ENCODE measurements at places on chromosomes 5 and 9. TPM values are rescaled to one million over a fixed set of nuclear protein-coding genes. Genes with fewer than 3 reads are reported as not detected.

Gene TEX48
- total RNA-seq: not detected

Gene OSMR
- 102 TPM for total RNA-seq

Gene NR4A3
- 5.6 TPM for total RNA-seq

Gene PCDHA5
- not detected for total RNA-seq

Gene SLC28A3
- total RNA-seq: under 0.01 TPM

Gene FOXI1
- total RNA-seq: not detected

Gene CDKN2B
- total RNA-seq: 44.9 TPM

Gene DHFR
- 4.4 TPM for total RNA-seq

Gene MCIDAS
- not detected for total RNA-seq

Gene HMGCR
- total RNA-seq: 225 TPM

Gene DNAJC18
- total RNA-seq: 12.6 TPM

Gene WNK2
- under 0.01 TPM for total RNA-seq

Gene PCDHGA1
- total RNA-seq: 1.8 TPM

Gene CDKN2A
- 10.8 TPM for total RNA-seq

Gene FBXO10
- 12.2 TPM for total RNA-seq

Gene INSL4
- total RNA-seq: not detected

Gene ARID3C
- total RNA-seq: under 0.01 TPM

Gene SHOC1
- total RNA-seq: under 0.01 TPM
